ENCODE measurements at places on chromosomes 6 and 20.

DNA sequence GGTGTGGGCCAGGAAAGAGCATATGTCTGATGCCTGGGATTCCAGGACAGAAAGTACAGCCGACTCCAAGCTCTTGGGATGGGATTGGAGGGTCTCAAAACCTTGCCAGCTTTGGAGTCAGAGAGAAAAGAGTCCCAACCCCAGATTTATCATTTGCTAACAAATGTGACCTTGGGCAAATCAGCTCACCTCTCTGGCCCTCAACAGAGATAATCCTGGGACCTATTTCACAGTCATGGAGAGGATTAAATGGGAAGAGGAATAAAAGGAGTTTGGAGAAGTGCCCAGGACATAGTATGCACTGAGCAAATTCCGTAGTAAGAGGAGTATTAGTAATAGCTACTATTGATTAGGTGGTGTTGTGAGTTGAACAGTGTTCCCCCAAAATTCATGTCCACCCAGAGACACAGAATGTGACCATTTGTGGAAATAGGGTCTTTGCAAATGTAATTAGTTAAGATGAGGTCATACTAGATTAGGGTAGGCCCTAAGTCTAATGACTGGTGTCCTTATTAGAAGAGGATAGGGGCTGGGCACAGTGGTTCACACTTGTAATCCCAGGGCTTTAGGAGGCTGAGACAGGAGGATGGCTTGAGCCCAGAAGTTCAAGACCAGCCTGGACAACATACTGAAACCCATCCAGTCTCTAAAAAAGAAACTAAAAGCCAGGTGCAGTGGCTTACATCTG lies 17.1 kb downstream of the RIPOR3 start:
- no peak for DNase-seq

- no peak for DNase-seq
Observed at GRCh38 chr6:153207006-153207405, 75.9 kb upstream of the RGS17 start.

- DNase-seq = no peak
Observed at GRCh38 chr20:45621593-45621992, 7.9 kb upstream of the WFDC10A start.

DNA sequence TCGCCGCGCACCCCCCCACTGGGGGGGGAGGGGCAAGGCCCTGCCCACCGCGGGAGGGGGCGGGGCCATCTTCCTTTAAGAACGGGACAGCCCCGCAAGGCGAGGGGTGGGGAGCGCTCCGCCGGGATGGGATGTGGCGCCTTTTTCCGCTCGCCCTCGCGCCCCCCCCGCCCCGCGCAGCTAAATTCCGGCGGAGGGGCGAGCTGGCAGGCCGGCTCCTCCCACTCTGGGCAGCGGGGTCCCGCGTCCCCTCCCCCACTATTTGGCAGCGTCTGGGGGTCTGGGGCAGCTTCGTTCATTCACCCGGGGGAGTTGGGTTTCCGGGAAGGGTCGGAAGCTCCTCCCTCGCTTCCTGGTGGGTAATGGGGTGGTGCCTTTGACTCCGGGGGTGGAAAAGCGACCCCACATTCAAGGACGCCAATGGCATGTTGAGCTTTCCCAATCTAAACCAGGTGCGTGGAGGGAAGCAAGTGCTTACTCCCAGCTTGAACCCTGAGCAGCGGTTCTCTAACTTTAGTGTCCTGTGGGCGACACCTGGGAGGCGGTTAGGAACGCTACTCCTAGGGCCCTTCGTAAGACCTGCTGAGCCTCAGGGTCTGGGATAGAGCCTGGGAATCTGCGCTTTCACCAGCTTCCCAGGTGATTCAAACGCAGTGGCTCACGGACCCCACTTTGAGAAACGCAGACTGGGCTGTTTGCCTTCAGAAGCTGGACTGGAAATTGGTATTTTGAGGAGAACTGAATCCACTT lies 927 bp downstream of the ASXL1 start:
- peak; percentile 92 for DNase-seq

GRCh38 chr20:17610566-17611289 lies 40.9 kb downstream of the DSTN start:
- DNase-seq = peak; percentile 58

GRCh38 chr6:88952065-88952704 lies 11.2 kb downstream of the RNGTT start:
- no peak for DNase-seq

GRCh38 chr6:65524232-65524631 lies 182.8 kb downstream of the EYS start:
- no peak for DNase-seq

GRCh38 chr20:61931476-61932198 lies 134.0 kb downstream of the TAF4 start:
- peak; percentile 67 for DNase-seq

Data from osteoblast (primary cell).